OCI-M1 (cell line): ENCODE measurements at places on chromosomes 11 and 22.

DNA sequence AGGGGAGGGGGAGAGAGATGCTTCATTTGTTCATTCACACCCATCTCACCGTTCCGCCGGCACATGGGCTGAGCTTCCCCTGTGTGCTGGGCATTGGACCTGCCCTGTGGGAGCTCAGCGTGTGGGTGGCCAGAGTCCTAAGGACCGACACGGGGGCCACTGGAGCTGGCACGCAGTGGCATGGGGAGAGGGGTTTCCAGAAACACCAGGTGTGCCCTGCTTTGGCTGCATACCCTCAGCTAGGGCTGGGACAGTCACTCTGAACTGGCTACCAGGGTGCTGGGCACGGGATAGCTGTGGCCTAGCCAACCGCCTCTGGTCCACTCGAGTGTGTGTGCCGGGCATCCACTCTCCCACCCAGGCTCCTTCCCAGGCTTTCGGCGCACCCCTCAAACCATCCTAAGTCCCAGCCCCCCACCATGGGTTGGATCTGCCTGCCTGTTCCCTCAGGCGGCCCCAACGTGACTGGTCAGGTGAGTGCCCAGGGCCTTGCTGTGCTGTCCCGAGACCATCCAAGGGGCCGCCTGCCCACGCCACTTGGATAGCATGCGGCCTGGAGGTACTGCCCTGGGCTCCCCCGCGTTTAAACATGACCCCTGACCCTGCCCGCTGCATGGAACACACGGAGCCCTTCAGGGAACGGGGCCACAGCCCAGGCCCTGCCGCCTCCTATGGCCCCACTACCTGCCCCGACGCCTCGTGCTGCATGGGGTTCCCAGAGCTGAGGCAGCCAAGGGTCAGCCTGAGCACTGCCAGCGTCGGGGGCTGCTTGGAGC lies 51.6 kb upstream of the LINC01488 start:
- DNase-seq = no peak

DNA sequence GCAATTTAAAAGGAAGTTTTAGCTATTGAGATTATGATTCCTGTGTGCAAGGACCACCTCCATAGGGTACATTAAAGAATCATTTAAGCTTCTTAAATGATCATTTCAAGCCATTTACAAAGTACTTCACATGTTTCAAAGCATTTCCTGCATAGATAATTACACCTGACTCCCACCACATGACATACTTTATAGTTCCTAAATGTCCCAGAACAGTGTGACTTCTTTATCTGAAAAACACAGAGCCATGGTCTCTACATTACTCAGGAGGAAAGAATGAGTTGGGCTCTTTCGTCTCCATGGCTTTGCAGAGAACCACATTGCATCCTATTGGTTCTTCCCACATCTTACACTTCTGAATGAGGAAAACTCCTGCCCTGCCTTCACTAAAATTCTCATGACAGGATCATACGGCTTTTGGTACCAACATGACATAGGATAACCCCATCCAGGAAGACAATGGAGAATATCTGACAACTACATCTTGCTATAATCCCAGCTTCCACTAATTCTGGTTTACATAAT lies 88.6 kb downstream of the ETS1 start:
- no peak for DNase-seq

GRCh38 chr22:23351321-23351720 lies 171.0 kb downstream of the BCR start:
- no peak for DNase-seq

DNA sequence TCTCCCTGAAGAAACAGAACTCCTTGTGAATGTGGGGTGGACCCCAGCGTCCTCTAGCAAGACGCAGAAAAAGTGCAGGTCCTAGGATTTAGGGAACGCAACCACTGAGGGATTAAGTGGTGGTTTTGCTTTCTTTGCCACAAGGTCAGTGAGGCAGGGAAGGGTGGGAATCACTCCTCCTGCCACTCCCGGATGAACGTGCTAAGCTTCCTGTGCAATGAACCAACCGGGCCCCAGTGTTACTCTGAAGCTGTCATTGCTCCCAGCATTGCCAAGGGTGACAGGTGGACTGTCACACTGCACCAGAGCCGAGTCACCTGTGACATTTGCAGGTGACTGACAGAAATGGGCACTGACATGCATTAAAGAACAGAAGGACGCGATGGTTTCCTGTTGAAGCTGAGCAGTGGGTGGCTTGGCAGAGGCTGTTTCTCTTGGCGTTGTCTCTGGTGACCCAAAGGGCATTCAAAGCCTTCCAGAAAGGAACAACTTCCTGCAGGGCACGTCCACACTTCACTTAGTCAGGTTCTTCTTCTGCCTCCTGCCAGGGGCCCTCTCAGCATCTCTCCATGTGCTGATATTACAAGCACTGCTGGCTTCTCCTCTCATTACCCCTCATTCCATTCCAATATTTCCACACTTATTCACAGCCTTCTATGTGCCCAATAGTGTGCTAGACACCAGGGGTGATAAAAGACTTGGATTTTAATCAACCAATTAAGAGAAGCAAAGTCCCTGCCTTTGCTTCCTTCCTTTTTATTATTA lies 9.7 kb downstream of the KIRREL3 start:
- no peak for DNase-seq

DNA sequence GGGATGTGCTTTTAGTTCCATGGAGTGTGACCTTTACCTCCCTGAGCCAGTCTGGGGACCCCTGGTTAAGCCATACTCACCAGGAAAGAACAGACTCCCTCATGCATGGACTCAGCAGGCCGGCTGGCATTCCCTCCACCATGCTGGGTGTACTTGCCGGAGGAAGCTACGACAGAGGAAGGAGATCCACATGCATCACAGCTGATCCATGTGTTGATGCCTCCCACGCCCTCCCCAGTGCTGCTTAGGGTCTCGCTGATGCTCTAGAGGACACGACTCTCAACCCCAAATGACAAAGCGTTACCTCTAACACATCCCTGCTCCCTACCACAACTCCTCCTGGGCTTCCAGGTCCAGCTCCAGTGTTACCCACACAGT lies 39.8 kb downstream of the GAB4 start:
- DNase-seq = no peak

DNA sequence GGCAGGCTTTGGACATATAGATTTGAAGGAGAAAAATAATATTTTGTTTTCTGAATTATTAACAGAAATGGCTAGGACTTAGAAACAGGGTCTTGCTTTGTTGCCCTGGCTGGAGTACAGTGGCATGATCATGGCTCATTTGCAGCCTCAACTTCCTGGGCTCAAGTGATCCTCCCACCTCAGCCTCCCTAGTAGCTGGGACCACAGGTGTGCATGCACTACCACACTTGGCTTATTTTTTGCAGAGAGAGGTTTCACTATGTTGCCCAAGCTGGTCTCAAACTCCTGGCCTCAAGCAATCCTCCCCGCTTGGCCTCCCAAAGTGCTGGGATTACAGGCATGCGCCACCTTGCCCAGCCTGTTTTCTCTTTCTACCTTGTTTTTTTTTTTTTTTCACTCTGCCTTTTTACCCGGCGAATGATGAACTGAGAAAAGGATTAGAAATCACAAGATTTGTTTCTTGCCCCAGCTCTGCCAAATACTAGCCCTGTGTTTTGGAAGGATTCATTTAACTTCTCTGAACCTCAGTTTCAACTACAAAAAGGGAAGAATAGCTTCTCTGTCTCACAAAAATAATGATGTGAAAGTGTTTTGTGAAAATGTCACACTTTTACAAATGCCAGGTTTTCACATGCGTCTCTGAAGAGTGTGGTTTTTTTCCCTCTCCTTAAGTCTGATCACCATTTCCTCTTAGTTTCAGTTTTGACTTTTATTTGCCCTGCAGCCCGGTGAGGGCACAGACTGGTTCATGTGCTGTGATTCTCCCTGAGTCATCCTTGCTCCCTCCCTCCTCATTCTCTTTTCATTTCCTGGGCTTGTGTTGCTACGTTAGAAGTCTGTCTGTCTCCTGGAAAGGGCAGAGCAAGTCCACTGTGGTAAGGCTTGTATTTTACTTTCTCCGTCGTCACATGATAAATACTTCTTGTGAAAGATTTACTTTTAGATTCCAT lies 67.7 kb downstream of the BCL2L13 start:
- DNase-seq = peak; percentile 96

GRCh38 chr11:19777377-19778102 lies 64.9 kb downstream of the NAV2 start:
- DNase-seq = no peak

GRCh38 chr11:63262547-63262946 lies 19.1 kb upstream of the SLC22A25 start:
- DNase-seq = no peak

DNA sequence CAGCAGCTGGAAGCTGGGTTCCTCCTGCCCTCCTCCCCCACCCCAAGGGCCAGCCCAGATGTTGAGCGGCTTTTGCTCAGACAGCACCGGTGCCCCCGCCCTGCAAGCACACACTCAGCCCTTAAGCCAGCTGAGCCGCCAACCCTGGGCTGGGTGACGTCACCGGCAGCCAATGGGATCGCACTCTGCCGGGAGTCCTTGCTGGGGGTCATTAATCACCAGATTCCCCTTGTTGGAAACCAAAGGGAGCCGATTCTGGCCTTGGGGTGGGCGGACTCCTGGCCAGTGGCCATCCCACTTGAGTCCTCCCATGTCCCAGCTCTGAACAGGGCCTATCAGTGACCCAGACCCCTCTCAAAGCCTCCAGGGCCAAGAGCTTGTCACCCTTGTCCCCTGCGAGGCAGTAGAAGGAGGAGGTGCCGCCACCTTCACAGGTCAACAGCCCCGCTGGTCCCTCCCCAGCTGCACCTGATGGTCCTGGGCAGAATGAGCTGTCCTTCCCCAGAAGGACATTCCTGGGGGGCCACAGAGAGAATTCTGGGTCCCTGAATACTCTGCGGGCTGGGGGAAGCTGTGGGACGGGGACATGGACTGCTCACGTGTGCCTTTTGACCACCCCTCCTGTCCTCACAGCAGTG lies 7.4 kb downstream of the DUSP8 start:
- DNase-seq = peak; percentile 55

DNA sequence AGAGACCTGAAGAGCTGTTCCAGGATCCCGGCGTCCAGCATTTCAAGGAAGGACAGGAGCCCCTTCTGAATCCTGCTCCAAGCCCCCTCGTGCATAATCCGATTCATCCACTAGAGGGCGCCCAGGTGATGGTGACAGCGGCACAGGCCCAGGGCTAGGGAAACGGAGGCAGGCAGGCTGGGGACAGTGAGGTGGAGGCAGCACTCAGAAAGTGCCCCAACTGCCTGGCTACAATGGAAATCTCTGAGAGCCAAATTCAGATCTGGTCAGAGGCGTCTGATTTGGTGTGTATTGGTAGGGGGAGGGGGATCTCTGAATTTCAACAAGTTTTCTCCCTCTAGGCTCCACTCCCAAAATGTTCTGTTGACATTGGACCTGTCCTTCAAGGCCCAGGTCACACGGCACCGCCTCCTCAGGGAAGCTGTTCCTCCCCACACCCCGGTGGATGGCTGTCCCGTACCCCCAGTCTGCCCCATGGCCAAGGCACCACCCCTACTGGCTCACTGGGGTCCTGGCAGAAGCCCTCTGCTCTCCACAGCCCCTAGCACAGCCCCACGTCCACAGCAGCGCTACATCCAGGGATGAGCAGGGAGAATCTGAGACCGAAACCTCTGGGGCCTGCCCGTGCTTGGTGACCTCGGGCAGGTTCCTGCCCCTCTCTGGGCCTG lies 142.9 kb downstream of the CRYBB2 start:
- peak; percentile 90 for DNase-seq

DNA sequence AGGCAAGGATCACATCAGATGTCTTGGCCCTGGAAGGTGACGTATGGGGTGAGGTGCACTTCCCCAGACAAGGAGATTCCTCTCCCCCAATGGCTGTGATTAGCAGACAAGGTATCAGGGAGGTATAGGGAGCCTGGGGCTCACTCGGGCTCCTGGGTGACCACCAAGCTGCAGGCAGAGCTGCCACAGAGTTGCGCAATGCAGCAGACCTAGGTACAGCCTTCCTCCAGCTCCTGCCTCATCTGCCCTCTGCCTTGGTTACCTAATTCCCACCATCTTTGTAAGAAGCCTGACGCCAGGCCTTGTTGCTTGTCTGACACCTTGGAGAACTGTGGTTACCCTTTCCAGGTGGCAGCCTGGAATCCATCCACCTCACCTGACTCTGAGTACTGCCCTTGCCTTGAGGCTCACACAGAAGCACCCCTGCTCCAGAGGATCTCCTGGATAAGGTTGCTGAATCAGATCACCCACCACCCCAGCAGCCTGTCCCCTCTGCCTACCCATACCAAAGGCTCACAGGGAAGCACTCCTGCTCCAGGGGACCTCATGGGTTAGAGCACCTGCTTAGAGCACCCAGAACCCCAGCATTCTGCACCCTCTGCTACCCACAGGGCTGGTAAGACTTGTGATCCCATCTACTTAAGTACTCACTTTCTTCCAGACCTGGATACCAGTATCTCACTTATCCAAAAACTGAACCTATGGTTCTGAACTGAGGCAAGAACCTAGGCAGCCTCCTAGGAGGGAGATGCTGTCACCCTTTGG lies 40.4 kb downstream of the GAB4 start:
- DNase-seq = no peak

- no peak for DNase-seq
Observed at GRCh38 chr22:45970705-45971407, 6.1 kb downstream of the WNT7B start.

GRCh38 chr22:48226026-48227013 lies 1463.9 kb downstream of the TBC1D22A start:
- no peak for DNase-seq

- no peak for DNase-seq
Observed at GRCh38 chr11:111135101-111135500, 110.4 kb upstream of the POU2AF2 start.

GRCh38 chr11:44351006-44351660 lies 41.2 kb upstream of the ALX4 start:
- no peak for DNase-seq

DNA sequence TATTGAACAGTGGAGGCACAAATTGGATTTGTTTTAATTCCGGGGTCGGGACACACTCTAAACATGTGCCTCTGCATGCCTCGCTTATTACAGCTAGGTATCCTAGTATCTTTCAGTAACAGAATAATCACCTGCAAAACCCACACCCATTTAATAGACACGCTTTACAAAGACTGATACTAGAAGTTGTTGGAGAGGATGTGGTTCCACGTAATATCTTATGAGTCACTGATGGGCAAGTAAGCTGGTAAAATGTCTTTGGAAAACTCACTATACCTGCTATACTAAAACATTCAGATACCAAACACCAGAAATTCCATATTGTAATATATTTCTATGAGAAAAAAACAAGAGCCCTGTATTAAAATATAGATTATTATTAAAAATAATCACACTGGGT lies 84.0 kb downstream of the GGTLC2 start:
- no peak for DNase-seq
